ENCODE measurements at places on chromosomes 11 and 22.

GRCh38 chr11:64305691-64306562 is 603 bp downstream of the ESRRA start:
- no peak for DNase-seq

- DNase-seq, result peak; percentile 5
These were observed 33.0 kb upstream of the PAK1 start for GRCh38 chr11:77506857-77507256.

GRCh38 chr11:64763526-64764039 is 3.8 kb upstream of the PYGM start:
- no peak for DNase-seq

DNA sequence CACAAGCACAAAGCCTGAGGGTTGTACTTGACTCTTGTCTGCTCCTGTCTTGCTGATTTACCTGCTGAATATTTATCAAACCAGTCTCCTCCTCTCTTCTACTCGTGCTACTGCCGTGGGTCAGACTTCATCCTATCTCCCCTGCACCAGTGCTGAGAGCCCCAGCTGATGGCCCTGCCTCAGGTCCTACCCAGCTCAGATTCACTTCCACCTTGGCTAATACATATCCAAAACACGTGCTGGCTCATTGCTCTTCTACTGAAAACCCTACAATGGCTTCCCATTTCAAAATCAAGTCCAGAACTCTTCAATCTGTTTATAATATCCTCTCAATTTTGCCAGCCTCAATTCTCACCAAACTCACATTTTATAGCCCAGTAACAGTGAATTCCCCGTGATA is 48.3 kb downstream of the RAB30 start:
- no peak for DNase-seq

- DNase-seq, result peak; percentile 51
These were observed 720.6 kb upstream of the ANO5 start for GRCh38 chr11:21472261-21472660.

All from kidney epithelial cell (primary cell).